ENCODE measurements at places on chromosomes 4 and X.

GRCh38 chr4:127968586-127968985 is 3.4 kb downstream of the ABHD18 start:
- no peak for DNase-seq

- DNase-seq: no peak
These were observed 50.8 kb upstream of the ELF2 start for GRCh38 chr4:139227729-139228404.

- no peak for DNase-seq
These were observed 15.9 kb upstream of the TLR1 start for GRCh38 chr4:38820329-38821061.

- DNase-seq: no peak
These were observed 304.0 kb downstream of the MAPK10 start for GRCh38 chr4:86055898-86056297.

- DNase-seq: no peak
These were observed 19.0 kb downstream of the GAB3 start for GRCh38 chrX:154731881-154732280.

- DNase-seq: no peak
These were observed 320.1 kb downstream of the TRIML1 start for GRCh38 chr4:188459381-188459780.

DNA sequence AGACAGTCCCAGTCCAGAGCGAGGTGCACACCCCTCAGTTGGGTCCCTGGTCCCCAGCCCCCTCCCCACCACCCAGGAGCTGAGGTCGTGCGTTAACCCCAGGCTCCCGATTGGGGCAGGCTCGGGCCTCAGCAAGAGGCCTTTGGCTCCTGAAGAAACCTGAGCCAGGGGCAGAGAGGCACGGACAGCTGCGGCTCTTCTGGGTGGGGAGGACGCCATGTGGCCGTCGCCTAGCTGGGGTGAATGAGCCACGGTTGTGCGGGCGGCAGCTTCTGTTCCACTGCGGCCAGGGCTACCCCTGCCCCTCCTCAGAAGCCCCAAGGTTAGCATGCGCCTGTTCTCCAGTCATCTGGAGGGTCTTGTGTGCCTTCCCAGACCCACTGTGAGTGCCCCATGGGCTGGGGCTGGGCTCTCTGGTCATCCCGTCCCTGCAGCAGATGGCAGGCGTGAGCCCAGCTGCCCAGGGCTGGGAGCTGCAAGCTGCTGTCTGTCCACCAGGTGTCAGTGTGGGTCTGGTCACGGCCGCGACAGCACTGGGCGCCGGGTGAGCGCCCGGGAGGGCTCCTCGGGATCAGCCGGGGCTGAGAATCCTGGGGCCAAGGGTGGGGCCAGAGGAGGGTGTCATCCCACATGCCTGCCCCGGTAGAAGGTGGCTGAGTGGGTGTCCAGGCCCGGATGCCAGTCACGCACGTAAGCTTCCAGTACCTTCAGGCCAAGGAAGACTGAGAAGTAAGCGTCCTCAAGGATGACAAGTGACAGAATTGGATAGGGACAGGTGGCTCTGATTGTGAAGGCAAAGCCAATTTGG is 21.9 kb downstream of the ATP2B3 start:
- peak; percentile 70 for DNase-seq

- no peak for DNase-seq
These were observed 15.3 kb downstream of the SEPTIN6 start for GRCh38 chrX:119677654-119677981.

- no peak for DNase-seq
These were observed 165.6 kb downstream of the FRAS1 start for GRCh38 chr4:78222575-78223186.

GRCh38 chr4:182862921-182863320 is 54.3 kb downstream of the DCTD start:
- no peak for DNase-seq

DNA sequence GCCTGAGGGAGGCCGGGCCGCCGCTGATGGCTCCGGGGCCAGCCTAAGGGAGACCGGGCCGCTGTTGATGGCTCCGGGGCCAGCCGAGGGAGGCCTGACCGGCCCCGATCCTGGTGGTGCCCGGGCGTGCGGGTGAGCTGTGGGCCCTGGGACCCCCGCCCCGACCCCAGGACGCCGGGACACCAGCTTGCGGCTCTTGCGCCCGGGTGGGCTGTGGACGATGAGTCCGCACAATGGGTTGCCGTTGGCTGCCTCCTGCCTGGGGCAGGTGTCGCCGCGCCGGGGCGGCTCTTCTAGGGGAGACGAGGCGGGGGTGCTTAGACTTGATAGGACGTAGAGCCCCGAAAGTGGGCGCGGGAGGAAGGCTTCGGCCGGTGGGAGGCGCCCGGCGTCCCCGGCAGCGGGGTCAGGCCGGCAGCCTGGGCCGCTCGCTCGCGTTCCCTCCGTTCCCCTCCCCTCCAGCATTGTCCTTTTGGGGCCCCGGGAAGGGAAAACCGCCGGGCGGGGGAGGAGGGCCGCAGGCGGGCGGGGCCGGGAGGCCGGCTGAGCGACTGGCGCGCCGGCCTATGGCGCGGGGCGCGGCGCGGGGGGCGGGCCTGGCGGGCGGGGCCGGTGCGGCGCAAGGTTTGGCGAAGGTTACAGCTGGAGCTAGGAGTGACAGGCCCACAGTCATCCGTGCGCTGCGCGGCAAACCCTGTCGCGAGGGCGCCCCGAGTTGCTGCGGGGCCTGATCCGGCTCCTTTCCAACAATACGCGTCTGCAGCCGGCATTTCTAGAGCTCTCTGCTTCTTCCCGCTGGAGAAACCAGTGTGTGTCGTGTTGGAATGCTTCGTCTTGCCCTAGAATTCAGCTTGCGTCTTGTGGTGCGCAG is 819 bp downstream of the KIAA0232 start:
- DNase-seq: peak; percentile 97

GRCh38 chr4:77805840-77806239 is 13.3 kb downstream of the CNOT6L start:
- DNase-seq: no peak

DNA sequence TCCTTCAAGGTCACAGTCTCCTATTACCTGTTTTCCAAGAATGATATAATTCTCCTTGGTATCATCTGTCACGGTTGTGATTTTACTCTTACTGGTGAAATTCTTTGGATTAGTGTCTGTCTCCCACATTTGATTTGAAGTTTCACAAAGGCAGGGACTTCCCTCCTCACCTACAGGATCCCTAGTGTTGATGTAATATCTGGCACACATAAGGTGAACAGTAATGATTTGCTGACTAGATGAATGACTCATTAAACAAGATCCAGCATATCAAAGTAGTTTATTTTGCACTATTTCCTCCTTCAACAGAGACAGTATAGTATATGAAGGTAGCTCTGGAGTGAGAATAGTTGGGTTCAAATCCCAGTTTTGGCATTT is 135.3 kb upstream of the IL1RAPL2 start:
- DNase-seq: no peak

DNA sequence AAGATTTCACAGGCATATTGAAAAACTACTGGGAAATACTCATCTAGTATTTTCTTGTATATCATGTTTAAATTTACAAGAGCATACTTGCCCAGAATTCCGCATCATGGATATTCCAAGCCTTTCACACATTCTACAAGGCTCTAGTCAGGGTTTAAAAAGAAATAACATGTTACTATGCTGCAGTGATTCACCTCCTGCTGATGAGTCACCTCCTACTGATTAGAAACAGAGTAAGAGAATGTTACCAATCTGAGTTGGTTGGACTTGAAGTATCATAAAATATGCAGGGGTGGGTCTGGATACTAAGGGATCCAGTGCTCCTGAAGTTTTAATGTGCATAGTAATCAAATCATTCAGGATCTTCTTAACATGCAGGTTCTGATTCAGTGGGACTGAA is 192.0 kb upstream of the ANK2 start:
- DNase-seq: peak; percentile 18

GRCh38 chr4:124018383-124019317 is 622.1 kb downstream of the SPRY1 start:
- DNase-seq: peak; percentile 6

DNA sequence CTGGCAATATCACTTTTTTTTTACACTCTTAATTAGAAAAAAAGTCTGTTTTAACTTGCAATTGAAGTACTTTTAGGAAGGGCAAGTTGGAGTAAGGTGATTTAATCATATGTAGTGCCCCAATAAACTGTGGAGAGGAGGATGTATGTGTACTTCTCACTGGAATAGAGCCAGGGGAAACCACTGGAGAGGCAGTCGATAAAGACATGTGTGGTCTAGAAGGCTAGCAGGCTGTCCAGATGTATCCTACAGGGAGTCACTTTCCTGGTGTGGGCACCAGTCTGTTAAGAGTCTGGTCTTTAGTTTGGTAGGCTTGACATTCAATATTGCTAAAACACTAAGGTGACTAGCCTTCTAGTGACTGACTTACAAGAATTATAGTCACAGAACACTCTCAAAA is 9.6 kb upstream of the SGMS2 start:
- DNase-seq: no peak

DNA sequence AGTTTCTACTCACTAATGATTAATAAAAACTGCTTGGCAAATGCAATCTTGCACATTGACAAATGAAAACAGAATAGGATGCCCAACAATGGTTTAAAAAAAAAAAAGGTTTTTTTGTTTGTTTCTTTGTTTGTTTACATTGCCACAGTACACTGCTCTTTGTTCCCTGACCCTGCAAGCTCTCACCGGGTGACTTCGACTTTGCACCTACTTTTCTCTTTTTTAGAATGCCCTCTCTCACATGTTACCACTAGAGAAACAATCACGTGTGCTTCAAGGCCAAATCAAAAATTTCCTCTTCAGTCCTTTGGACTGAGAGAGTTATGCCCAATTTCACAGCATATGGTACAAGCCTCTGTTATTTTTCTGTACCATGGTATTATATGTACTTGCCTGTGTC is 101.5 kb downstream of the DMD start:
- DNase-seq: no peak

DNA sequence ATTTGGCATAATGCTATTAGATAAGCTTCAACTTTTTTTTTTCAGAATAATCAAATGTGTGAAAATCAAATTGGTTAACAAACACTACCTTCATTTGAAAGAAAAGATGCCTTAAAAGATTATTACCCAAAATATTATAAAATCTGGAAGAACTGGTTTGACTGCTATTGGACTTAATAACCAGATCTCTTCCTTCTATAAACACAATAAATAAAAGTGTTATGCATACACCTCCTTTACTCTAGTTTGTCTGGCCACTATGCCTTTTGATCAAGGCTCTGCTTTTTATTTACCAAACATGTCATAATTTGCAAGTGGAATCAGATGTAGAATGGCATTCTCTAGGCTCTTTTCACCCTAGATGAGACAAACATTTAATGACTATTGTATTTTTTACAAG is 897.3 kb upstream of the EPHA5 start:
- DNase-seq: no peak

DNA sequence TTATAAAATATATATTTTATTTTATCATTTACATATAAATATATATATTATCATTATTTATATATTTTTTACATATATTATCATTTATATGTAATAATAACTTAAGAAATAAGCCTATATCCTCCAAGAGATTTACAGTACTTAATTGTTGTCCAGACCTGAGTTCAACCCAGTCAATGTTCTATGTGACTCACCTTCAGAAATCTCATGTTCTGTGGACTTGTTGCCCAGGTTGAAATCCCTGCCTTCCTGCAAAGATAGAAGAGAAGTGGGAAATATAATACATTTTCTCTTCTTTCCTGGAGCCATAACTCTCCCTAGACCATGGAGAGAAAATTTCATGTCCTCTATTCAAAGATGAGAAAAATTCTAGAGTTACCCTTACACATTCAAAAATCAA is 247.3 kb downstream of the PARM1 start:
- no peak for DNase-seq

GRCh38 chrX:133723930-133724329 is 261.5 kb downstream of the GPC3 start:
- DNase-seq: no peak

GRCh38 chr4:32140636-32141035 is 1420.5 kb downstream of the PCDH7 start:
- DNase-seq: no peak

- DNase-seq: no peak
These were observed 158.2 kb upstream of the DDIT4L start for GRCh38 chr4:100348473-100348872.

GRCh38 chr4:146975036-146975435 is 29.4 kb upstream of the TTC29 start:
- no peak for DNase-seq

DNA sequence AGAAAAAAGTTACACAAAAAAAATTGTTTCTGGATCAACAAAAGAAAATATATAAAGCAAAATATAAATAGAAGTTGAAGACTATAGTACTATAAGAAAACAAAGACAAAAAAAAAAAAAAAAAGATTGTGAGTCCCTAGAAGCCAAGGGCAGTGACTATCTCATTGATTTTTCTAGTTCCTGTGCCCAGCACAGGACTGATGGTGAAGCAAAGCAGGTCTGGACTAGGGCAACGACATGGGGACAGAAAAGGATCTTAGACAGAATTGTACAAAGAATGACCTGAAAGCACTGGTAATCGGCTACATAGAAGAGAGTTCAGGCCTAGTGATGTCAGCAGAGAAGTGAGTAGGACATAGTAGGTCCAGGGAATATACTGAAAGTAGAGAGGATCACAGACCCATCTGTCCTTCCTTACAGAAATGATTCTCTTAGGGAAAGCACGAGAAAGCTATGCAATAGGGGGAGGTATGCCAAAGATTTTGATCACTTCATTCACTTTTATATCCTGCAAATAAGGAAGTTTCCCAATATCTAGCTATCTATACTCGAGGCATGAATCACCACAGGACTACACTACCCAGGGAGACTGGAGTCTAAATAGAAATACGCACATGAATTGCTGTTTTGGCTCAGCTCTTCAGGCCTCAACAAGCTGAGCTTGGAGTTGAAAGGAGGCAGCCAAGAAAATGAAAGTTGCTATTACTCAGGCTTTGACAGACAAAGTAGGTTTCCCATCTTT is 230.9 kb upstream of the GPC4 start:
- DNase-seq: no peak

- no peak for DNase-seq
These were observed 340.0 kb downstream of the DCAF12L2 start for GRCh38 chrX:125826080-125826479.

DNA sequence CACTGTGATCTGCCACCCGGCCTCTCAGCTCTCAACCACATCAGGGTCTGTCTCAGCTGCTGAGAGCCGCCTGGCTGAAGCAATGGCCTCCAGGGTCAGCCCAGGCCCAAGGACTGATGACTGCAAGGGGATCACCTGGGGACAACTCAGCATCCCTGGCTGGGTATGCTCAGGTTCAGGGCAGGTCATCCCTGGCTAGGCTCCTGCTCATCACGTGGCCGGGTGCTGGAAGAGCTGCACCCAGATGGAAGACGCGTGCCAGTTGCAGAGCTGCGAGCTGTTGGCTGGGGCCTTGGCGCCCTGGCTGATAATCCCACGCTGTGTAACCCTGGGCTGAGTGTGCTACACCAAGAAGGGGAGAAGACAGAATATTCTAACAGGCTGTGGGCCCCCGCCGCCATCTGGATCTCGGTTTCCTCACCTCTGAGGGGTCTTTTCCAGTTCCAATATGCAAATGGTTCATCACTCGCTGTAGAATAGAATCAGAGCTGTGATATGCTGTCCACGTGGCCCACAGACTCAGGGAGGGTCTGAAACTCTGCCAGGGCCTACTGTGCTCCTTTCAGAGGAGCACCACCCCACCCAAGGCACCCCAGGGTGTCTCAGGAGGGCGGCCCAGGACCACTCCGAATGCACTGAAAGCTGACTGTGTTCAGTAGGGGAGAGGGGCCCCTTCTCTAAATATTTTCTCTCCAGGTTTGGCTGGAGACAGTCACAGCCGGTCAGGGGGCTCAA is 338.8 kb downstream of the BCOR start:
- DNase-seq: no peak
